ENCODE measurements at places on chromosomes 16 and 17.
A peak's percentile ranks its signal among the peaks of the same experiment; 100 is the strongest.

- DNase-seq: no peak
Observed at GRCh38 chr17:65537343-65537844, 24.1 kb downstream of the AXIN2 start.

DNA sequence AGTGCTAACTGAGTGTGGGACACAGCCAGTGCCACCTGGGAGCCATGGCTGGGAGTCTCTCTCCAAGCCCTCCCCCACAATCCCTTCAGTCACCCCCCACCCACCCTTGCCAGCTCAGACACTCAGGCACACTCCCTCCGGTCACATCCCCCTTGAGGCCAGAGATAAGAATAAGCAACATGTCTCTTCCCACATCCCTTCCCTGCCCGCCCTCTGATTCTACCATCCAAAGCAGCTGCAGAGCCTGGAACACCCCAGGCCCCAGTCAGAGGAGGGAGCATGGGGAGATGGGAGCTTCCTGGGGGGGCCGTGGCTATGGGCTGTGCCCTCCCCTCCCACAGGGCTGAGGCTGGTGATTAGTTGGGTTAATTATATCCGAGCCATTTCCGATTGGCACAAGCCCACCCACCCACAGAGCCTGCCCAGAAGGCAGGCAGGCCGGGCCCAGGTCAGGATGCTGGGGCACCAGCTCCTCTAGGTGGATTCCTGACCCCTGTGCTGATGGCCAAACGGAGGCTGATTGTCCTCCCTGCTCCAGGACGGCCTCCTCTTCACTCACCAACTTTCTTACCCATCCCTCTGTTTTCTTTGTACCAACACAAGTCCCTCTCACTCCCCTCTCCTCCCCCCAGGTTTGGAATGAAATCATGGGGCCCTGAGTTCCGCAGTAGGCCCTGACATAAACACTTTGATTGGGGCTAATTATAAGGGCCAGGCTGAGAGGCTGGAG lies 28.6 kb upstream of the MEIOC start:
- DNase-seq: no peak

- no peak for DNase-seq
Observed at GRCh38 chr17:36945959-36946725, 2.6 kb upstream of the AATF start.

DNA sequence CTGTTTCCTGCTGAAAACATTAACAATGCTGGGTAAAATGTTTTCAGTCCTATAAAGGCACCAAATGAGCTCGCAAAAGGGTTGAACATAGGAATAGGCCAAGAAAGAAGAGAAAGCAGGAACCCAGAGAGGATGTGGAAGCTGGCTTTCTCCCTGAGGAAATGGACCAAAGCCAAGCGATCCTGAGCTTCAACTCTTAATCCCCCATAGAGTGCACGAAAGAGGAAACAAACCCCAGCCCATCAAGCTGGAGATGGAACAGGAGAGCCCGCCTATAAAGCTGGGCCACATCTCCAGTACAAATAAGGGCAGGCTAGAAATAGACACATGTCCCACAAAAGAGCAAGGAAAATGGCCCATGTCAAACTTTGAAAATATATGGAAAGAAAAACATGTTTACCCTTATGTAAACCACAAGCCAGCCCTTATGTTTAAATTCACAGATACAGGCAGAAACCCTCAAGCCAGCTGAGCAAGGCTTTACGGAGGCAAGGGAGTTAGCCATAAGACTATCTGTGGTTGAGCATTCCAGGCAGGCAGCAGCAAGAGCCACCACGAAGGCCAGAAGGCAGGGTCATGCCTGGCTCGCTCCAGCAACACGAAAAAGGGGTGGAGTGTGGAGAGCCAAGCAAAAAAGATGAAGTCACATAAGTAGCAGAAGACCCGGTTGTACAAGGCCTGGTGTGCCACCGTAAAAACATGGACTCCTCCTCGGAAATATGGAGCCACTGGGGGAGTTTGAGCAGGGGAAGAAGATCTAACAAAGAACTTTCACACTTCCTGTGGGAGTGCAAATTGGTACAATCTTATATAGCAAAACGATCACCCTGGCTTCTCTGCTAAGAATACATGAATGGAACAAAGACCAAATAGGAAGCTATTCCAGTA lies 27.8 kb downstream of the COPRS start:
- DNase-seq: no peak

DNA sequence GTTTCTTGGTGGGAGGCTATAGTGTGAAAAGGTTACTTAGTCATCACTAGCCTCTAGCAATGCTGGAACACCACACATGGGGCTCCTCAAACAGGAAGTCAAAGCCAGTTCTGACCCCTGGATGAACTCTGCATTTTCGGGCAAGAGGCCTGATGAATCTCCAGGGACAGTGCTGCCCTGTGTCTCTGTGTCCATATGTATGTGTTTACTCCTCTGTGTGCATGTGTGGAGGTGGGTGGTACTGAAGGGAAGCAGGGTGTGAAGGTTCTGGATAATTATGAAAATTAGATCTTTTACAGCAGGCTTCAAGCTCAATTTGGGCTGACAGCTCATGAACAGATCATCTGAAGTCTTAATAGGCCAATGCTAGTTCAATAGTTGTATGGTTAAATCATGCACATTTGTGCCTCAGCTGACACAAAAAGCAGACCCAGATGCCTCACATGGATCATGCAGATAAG lies 133.6 kb downstream of the SNX11 start:
- DNase-seq: peak; percentile 31

- no peak for DNase-seq
Observed at GRCh38 chr16:62034231-62035114, 1.8 kb downstream of the CDH8 start.

DNA sequence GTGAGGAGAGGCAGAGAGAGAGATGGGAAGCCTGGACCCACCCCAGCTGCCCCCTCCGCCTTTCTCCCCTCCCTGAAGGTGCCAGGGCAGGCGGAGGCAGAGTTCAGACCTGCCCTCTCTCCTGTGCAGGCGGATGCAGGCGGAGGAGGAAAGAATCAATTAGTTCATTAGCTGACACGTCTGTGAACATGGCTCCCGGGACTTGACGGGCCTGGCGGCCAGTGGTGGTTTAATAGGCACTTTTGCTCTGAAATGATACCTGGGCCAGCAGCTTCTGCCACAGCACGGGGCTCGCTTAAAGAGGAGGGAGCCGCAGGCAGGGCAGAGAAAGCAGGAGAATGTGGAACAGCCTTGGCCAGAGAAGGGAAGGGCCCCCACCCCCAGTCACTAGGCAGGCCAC lies 98.1 kb downstream of the SDK2 start:
- no peak for DNase-seq

DNA sequence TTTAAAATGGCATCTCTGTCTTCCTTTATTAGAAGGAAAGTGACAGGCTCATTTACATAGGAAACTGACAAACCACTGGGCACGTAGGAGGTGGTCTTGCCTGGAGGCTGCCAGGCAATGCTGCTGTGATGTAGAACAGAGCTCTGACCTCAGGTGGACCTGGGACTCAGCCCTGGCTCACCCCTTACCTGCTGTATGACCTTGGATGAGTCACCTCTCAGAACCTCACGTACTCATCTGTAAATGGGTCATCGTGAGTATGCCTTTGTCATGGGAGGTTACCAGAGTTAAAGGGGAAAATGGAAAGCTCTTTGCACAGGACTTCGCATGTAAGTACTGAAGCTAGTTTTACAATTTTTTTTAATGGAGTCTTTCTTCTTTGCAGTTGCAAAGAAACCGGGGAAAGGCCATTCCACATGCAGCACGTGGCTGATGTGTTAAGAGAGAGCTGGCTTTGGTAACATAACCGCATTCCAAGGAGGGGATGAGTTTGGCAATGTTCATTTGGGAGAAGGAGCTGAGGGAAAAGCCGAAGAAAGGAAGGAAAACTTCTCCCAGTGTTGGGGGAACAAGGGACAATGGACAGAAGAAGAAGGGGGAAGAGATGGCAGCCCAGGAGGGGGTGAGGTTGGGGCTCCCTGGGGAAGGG lies 37.4 kb upstream of the LONP2 start:
- no peak for DNase-seq

DNA sequence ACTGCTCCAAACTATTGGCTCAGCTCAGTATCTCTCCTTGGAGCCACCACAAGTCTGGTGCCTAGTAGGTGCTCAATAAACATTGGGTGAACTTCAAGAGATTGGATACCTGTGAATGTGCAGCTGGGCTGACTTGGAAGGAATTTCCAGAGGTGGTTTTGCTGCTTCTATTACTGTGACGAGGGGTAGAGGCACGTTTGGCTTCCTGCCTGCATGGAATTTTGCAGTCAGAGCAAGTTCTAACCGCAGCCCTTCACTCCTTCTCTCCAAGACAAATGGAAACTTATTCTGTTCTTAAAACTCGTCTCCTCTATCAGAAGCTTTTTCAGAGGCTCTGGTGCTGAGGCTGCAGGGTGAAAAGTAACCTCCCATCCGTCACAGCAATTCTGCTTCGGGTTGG lies 342.5 kb downstream of the CPPED1 start:
- no peak for DNase-seq

- DNase-seq: no peak
Observed at GRCh38 chr17:28319598-28319935, 567 bp downstream of the TMEM97 start.

- no peak for DNase-seq
Observed at GRCh38 chr17:81486199-81486810, 26.3 kb downstream of the ACTG1 start.

GRCh38 chr16:31354394-31355291 lies at the start of gene ITGAX:
TSS of gene ITGAX (plus strand) at chr16:31355176. CDS start at chr16:31355255, 79 bp downstream.
- DNase-seq: peak; percentile 81

GRCh38 chr16:66489385-66489784 lies 60.5 kb downstream of the TK2 start:
- no peak for DNase-seq

GRCh38 chr17:3809135-3809534 lies 8.1 kb upstream of the ITGAE start:
- no peak for DNase-seq

DNA sequence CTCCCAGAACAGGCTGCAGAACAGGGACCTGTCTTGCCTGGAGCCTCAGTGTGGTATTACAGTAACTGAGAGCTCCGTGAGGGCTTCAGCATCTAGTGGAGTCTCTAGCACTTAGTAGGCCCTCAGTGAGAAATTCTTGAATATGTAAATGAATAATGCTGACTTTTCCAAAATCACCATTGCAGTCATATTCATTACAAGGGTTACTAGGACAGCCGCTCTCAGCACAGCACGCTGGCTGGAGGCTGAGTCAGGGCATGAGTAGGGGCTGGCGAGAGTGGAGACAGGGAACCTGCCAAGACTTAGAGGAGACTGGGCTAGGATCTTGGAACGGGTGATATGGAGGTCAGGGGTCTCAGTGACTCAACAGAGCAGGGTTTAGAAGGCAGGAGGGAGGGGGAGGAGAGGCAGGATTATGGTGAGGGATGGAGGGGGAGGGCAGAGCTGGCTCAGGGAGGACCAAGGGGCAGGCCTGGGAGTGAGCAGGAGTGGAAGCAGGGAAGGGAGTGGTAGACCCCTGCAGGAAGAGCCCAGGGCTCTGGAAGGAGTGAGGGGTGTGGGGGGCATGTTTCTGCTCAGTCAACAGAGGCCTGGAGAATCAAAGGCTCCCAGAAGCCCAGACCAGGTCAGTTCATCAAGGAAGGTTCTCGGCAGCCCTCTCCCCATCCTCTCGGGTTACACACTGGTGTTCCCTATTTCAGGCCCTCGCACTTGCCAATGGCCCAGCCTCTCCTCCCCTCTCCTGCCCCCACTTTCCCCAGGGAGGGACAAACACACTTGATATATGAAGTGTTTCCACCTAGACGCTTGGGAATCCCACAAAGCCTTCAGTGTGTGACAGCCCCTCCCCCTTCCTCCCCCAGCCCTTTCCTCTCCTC lies 42.3 kb downstream of the FZD2 start:
- no peak for DNase-seq

- DNase-seq: no peak
Observed at GRCh38 chr17:28950752-28951427, 428 bp downstream of the PHF12 start.

- peak; percentile 86 for DNase-seq
Observed at GRCh38 chr17:35433075-35433894, 985 bp upstream of the SLFN12 start.

DNA sequence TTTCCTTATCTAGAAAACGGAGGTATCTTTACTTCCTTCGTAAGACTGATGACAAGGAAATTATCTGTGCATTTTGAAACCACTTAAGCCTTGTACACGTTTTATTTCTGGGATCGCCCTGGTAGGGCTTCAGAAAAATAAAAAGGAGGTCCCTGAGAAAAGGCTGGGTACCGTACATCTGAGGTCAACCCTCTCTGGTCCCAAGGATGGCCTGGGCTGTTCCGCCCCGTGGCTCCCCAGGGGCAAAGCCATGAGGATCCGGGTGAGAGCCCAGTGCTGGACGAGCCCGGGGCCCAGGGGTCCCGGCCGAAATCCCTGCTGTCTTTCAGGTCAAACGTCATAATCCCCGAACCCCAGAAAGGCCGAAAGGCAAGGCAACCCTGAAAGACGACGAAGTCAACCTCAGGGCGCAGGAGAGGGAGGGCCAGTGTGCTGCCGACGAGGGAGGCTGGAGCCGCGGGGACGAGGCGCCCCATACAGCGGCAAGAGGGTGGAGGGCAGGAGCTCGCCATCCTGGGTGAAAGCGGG lies 656 bp upstream of the FUS start:
- no peak for DNase-seq

GRCh38 chr16:29700253-29700987 lies 21.4 kb downstream of the QPRT start:
- DNase-seq: peak; percentile 81

- DNase-seq: peak; percentile 9
Observed at GRCh38 chr17:72890711-72891110, 201.8 kb downstream of the SLC39A11 start.

GRCh38 chr16:83989300-83989699 lies 21.3 kb downstream of the NECAB2 start:
- no peak for DNase-seq

GRCh38 chr16:52114379-52114778 lies 432.6 kb downstream of the TOX3 start:
- DNase-seq: no peak

DNA sequence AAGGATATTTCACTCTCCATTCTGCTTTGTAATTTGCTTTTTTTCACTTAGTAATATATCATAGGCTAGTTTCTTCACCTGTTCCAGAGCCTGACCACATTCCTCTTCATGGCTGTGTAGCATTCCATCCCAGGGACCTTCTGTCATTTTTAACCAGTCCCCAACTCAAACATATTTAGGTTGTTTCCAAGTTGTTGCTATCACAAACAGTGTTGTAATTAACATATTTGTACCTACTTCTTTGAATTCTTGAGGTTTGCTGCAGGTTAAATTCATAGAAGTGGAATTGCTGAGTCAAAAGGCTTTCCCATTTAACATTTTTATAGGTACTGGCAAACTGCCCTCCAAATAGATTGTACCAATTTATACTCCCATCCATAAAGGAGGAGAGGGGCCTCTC lies 65.1 kb upstream of the MED9 start:
- DNase-seq: no peak

DNA sequence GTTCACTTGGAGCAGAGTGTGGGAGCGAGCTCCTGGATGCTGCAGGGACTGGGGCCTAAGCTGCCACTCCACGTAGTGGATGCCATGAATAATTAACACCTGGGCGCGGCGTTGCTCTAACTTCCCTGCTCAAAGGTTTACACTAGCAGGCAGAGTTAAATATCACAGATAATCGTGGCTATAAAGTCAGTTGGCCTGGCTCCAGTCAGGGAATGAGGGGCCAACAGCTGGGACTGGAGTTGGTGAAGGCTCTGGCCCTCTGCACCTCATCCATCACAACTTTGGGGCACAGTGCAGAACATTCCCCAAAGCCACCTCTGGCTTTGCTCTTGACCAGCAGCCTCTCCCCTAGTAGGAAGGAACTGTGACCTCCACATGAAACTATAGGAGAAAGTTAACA lies 10.9 kb downstream of the HOXB4 start:
- no peak for DNase-seq

All from activated CD4-positive, alpha-beta T cell treated with anti-CD3 and anti-CD28 coated beads, Interleukin-2, Interleukin-6, amounts not matched to agents 100 ng/mL and 50 ng/mL, durations not matched to agents 16 hours and 8 hours (primary cell).